ENCODE measurements at places on chromosomes 1 and 21. TPM values are rescaled to one million over a fixed set of nuclear protein-coding genes. Genes with fewer than 3 reads are reported as not detected.

DNA sequence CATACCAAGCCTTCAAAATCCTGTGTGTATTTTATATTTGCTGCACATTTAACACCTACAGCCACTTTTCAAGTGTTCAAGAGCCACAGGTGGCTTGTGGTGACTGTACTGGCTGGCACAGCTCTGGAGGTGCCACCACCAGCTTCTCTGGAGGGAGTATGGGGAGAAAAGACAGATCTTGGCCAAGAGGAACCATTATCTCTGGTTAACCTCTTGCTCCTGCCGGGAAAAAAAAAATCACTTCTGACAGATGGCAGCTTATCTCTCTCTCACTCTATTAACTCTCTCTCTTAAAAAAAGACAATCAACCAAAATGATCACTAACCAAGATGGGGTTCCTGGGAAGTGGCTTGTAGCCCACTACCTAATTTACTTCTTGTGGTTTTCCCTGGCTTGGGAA, 1.2 kb upstream of the RIIAD1 start:
- no peak for DNase-seq

The OPRD1 gene
- not detected for total RNA-seq

- DNase-seq: no peak
These were observed 2.2 kb downstream of the OR10Z1 start for GRCh38 chr1:158607296-158607695.

The PLCH2 gene
- 7.3 TPM for total RNA-seq

Measured in upper lobe of left lung (tissue), 6 donors.